ENCODE measurements at places on chromosomes 1 and 21.
A peak's percentile ranks its signal among the peaks of the same experiment; 100 is the strongest.

- no peak for DNase-seq
Observed at GRCh38 chr1:116126281-116126680, 15.1 kb downstream of the MAB21L3 start.

- DNase-seq = no peak
Observed at GRCh38 chr21:38766987-38767722, 38.6 kb upstream of the ETS2 start.

DNA sequence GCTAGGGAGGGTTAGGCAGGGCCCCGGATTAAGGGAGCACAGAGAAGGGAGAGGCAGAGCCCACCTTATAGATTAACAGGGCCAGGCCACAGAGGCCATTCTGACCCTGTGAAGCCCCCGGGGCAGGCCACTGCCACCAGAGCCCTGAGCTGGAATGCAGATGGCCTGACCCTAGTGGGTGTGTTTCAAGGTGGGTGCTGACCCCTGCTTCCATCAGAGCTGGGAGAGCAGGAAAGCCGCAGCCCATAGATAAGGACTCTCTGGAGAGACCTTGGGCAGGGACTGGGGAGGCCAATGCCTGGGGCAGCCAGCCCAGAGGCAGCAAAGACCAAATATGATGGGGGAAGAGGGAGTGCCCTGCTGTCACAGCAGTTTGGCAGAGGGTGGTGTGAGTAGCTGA lies 35.9 kb downstream of the NCMAP start:
- DNase-seq = no peak

- peak; percentile 14 for DNase-seq
Observed at GRCh38 chr1:241990040-241990439, 8.9 kb downstream of the MAP1LC3C start.

GRCh38 chr1:228891272-228892034 lies 156.2 kb downstream of the RHOU start:
- no peak for DNase-seq

GRCh38 chr21:33075128-33075527 lies 5.2 kb downstream of the OLIG1 start:
- no peak for DNase-seq

DNA sequence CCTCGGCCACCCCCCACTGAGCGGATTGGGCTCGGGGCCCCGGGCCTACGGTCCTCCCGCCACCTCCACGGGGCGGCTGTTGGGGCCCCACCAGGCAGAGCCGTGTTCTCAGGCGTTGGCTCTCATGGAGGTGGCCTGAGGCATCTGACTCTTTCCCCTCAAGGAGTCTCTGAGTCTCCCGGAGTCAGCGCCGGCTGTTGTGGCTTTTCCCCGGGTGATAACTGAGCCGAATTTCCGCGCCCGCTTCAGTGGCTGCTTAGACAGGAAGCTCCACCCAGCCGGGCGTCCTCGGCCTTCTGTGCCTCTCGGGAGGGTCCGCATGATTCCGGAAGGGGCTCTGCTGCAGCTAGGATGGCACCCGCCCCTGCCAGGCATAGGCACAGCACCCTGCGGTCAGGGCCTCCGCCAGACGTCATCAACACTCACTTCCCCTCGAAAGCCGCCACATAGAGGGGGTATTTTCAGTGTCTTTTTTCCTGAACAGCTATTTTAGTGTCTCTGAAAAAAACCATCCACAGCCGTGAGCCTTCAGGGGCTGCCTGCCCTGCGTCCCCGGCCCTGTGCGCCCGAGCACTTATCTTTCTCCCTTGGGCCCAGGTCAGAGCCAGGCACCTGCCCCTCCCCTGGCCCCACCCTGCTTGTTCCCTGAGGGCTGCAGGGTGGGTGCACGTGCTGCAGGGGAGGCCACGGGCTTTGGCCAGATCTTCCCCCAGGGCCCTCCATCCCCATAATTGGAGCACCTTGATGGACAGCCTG lies 72.9 kb downstream of the SKI start:
- DNase-seq = no peak

DNA sequence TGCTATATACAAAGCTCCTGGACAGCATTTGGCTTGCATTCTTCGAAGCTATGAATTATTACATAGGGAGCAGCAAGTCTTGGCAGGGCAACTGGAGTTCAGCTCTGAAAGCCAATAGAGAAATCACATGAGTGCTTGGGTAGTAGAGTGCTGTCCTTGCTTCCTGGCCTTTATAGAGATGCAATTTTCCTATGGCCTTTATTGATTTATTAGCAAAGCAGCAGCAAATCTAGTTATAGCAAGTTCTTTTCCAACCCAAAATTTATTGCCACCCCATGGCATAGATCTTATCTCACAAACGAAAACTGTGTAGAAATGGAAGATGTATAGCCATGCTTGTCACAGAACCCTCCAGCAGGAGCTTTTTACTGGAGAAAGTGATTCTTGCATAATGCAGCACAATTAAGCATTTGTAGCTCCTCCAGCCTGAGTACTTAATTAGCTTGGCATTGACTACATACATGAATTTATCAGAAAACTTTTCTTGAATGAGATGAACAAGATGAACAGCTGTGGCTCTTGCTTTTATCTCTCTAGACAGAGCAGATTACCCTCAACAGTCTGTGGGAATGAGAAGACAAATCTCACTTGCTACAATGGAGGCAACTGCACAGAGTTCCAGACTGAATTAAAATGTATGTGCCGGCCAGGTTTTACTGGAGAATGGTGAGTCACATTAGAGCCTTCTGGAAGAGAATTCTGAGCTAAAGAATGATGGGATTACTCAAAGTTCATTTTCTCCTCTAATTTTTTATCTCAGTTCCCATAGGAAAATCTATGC lies 170.1 kb downstream of the CRB1 start:
- DNase-seq = no peak

Measured in AG04449 (cell line).